ENCODE measurements at places on chromosomes 7 and 10.

DNA sequence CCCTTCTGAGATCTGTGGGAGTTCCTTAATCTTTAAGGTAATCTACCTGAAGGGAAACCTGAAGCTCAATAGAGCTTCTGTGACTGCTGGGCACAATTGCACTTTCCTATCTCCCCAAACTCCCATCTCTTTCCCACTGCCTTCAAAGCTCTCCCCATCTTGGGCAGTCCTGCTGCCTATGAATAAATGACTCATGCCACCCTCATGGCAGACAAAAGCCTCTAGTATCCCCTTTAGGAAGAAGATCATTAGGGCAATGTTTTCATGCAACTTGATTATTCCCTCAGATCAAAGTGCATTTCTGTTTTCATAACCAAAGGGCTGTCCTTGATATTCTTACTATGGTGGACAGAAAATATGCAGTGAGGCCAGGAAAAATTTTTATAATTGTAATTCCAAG lies 704.9 kb upstream of the LRRN3 start:
- no peak for DNase-seq

DNA sequence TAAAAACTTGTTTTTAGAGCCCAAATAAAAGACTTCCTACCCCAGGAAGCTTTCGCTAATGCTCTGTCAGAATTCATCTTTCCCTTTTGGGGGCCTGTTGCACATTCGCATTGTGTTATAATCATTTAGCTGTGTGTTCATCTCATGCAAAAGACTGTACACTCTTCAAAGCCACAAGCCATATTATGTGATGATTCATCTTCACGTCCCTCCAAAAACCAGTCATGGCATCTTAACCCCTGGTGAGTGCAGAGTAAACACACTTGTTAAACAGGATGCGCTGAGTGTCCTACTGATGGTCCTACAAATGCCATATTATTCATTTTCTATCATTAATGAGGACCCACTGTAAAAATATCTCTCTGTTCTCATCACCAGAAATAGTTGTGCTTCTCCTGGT lies 235.4 kb downstream of the KIAA1217 start:
- peak; percentile 80 for DNase-seq

- no peak for DNase-seq
Observed at GRCh38 chr10:124318811-124319210, 99.9 kb downstream of the OAT start.

DNA sequence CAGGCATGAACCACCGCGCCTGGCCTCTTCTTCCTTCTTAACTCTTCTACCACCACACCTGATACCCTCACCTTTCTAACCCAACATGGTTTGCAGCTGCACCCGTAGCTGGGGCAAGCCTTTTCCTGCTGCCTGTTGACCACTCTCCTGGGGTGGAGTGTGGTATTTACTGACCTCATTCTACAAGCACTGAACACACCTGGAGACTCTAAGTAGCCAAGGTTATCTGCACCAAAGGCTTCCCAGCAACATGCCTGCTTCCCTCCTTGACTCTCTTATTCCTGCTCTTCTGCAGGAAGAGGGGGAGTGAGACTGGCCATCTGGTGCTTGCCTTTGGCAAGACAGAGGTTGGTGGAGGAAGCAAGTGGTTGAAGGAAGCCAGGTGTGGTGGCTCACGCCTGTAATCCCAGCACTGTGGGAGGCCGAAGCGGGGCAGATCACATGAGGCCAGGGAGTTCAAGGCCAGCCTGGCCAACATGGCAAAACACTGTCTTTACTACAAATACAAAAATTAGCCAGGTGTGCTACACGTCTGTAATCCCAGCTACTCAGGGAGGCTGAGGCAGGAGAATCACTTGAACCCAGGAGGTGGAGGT lies 10.1 kb downstream of the ACTR1A start:
- no peak for DNase-seq

GRCh38 chr10:69125554-69125953 lies 1.6 kb downstream of the VPS26A start:
- no peak for DNase-seq

DNA sequence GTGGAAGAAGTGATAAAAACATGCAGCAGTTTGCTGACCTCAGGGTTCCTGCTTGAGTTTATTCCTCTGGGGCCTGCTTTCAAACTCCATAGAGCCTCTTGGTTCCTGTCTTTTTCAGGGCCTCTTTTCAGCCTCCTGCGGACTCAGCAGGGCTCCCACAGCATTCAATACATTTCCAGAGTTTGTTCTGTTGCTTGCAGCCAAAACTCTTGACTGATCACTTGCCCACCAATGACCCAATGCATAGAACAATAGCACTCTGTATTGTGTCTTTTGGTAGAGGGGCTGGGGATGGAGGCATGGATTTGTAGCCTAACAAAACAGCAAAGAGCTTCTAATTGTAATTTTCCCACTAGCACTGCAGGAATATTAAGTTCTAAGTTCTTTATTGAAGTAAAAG lies 50.8 kb upstream of the CREB5 start:
- DNase-seq: no peak

GRCh38 chr7:30912021-30912730 lies 523 bp downstream of the AQP1 start:
- DNase-seq: no peak

DNA sequence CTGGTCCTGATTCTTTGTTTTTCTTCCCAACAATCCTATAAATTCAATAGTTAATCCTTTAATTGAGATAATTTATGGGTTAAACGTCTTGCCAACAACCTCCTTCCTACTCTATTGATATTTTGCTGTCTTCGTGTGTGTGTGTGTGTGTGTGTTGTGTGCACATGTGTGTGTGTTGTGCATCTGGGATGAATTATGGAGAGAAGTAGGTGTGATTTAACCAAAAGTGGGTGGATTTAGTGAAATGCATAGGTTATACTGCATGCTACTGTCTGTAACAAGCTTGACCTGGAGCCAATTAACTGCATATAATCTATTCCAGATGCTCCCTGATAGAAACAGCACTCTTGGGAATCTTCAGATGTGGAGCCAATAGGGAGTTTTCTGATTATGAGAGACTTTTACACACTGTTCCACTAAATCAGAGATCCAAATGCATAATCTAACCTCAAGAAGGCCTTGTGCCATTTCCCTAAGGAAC lies 61.2 kb downstream of the SEMA3D start:
- DNase-seq: peak; percentile 52

- no peak for DNase-seq
Observed at GRCh38 chr7:46745707-46746090, 824.6 kb upstream of the IGFBP3 start.

DNA sequence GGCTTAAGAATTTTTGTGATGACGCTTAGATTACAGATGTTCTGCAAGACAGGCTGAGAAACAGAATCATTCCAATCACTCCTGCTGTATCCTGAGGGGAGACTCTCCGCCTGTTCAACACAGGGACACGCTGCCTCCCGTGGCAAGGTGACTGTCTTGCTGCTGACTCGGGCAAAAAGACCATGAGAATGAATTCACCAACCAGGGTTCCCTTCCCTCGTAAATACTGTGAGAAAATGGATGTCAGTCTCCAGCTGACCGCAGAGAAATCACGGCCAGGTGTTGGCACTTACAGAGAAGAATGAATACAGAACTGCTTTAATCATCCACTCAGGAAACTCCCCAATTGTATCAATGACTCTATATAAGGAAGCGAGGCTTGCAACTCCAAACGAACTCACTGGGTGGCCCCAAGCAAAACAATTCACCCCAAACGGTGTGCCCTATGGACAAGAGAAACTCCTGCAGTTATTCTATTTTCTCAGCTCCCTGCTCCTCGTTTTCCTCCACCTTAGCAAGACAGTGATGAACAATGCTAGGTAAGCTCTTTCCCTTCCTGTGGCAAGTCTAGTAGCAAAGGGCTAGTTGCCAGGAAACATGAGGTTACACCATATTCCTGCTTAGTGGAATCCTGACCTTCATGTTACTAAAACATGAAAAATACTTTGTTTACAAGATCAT lies 22.8 kb downstream of the GNA12 start:
- peak; percentile 61 for DNase-seq

DNA sequence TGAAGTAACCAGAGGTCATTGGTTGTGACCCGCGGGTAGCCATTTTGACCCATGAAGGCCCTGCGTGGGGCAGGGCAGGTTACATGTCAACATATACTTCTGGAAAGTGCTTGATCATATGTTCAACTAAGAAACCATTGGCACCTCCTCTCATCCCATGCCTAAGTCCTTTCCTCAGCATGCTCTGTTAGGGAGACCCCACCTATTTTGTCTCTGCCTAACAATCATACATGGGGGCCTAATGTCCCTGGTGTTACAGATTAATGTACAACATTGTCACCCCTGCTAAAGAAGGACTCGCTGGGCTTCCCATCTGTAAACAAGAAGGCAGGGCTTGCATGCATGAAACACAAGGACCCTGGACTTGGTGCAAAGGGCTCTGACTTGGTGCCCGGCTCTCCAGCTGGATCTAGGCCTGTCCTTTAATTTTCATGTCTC lies 133.7 kb upstream of the TNS3 start:
- no peak for DNase-seq

- no peak for DNase-seq
Observed at GRCh38 chr7:21914671-21915070, 31.0 kb downstream of the CDCA7L start.

GRCh38 chr7:20896996-20897395 lies 110.3 kb upstream of the SP8 start:
- no peak for DNase-seq

DNA sequence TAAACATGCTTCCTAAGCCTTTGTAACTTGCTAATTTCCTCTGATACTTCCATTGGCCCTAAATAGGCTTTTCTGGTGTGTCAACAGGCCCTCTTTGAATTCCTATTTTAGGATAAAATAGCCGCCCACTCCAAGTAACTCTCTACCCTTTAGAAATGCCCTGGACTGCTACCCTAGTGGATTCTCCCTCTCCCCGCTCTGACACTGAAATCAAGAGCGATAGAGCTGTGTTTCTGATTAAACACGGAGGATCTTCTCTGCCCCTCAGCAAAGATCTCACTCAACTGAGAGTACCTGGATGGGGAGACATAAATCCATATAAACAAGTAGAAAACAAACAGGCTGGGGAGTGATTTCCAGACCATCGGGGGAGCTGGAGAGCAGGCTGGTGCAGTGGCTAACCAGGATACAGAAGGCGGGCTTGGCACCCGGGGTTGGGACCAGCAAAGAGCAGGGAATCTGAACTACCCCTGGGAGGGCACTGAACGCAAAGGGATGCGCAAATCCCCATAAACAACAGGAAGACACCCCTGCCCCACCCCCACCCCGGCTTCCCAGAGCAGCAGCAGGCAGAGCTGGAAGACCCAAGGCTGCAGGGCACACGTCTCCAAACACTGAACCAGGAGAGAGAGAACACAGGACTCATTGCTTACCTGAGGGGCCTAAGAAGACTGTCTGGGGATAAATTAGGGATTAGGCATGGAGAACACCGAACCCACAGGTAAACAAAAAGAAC lies 2.5 kb downstream of the ASB13 start:
- no peak for DNase-seq

- DNase-seq: no peak
Observed at GRCh38 chr7:133976140-133976539, 151.0 kb upstream of the LRGUK start.

GRCh38 chr7:73964786-73965185 lies 63.2 kb upstream of the ELN start:
- no peak for DNase-seq

DNA sequence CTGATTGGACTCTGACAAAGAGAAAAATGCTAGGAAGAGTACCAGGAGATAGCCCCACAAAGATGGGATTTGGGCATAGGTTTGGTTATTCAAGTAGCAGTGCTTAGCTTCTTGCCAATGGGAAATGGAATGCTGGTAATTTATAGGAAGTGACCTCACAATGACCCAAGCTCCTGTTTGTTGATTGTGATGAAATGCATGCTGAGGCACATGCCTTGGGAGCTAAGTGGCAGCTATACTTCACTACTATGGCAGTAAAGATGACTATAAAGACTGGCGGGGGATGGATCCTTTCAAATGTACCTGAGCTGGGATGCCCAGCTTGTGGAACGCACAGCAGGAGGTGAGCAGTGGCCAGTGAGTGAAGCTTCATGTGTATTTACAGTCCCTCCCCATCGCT lies 153.8 kb downstream of the ZNF22 start:
- peak; percentile 3 for DNase-seq

GRCh38 chr10:47340608-47341170 lies 7.5 kb upstream of the RBP3 start:
- DNase-seq: peak; percentile 4

DNA sequence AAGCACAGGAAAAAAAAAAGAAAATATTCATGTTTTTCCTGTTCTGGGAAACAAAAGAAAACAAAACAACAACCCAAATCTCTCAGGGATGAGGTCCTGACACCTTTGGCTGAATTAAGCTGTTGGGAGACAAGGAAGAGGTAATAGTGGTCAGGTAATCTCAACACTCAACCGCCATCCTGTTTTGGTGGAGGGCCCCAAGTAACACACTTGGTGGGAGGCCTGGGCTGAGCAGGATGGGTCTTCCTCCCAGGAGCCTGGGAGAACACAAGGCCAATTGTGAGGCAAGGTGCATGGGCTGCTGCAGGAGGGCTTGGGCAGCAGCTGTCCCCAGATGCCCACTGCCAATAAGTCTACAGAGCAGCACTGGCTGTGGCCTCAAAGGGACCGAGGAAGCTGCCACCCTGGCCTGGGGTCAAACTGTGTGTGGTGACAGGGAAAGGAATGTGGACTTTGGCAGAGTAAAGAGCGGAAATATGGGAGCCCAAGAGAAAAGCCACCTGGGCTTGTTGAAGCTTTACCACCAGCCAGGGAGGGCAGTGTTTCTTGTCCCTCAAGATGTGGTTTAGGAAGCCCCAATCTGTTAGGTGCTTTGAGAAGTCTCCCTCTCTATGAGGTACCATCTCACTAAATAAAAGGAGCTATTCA lies 93.5 kb upstream of the SLC25A13 start:
- DNase-seq: no peak

DNA sequence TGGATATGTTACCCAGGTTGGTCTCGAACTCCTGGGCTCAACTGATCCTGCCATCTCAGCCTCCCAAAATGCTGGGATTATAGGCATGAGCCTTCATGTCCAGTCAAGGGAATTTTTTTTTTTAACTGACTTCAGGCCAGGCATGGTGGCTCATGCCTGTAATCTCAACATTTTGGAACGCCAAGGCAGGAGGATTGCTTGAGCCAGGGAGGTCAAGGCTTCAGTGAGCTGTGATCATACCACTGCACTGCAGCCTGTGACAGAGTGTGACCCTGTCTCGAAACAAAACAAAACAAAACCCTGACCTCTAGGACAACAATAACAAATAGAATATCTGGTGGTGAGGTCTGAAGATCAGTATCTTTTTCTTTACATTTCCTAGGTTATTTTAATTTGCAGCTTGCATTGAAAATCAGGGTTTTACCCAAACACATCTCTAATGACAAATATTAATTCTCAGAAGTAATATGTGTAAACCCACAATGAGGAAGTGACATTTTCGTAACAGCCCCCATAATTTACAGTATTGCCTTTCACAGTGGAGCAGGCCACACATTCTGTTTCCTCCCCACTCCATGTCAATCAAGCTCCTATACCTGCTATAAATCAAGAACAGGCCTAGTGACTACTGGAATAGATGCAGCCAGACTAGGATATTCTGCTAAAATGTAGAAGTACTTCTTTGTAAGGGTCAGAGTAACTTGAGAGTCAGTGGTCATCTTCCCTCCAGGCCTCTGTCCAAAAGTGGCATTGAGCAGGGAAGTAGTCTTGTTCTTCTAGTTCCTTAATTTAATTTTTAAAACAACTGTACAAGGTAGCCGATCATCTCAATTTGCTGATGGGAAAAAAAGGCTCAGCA lies 43.3 kb upstream of the ECHDC3 start:
- no peak for DNase-seq

Data from skeletal muscle cell (primary cell).